ENCODE measurements at places on chromosomes 4 and X.

GRCh38 chr4:15149839-15150592, 147.7 kb downstream of the CPEB2 start:
- no peak for DNase-seq

DNA sequence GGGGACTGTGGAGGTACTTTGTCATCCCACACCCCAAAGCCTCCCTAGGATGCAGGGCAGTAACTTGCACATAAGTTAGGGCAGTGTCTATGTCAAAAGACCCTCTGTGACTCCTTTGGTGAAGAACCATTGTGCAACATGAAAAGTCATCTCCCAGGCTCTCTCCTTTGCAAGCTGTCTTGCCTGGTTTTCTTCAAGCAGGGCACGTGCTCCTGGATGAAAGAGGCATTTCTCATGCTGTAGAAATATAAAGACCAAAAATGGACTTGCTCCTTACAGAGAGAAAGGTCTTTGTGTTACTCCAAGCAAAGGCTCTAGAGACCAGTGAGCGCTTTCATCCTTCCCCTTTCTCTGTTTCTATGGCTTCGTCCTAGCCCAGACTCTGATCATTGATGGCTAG, 44.9 kb downstream of the PLAC1 start:
- DNase-seq: no peak

- no peak for DNase-seq
Observed at GRCh38 chr4:142554412-142554811, 291.7 kb downstream of the INPP4B start.

DNA sequence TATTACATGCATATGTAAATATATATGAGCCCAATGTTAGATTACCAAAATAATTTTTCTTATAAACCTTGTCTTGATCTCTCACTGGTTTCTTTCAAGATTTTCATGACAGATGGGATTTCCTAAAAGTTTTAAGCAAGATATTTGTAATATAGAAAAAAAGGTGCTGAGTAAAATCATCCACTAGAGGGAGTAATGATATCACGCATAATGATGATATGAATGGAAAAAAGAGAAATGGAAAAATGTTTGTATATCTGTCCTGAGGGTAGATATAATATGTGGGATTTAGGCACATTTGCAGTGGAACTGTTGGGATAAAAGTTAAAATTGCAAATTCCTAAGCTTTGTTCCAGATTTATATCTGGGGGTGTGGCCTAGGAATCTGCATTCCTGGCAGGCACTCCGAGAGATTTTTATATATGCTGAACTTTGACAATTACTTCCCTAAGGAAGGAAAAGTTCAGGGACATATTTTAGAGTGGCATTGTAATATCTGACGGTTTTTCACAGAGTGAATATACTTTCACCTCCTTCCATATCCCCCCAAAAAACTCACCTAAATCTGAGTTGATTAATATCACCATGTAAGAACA, 60.5 kb downstream of the TMA16 start:
- peak; percentile 7 for DNase-seq

GRCh38 chr4:158998624-158999023, 104.3 kb upstream of the RAPGEF2 start:
- DNase-seq: no peak

DNA sequence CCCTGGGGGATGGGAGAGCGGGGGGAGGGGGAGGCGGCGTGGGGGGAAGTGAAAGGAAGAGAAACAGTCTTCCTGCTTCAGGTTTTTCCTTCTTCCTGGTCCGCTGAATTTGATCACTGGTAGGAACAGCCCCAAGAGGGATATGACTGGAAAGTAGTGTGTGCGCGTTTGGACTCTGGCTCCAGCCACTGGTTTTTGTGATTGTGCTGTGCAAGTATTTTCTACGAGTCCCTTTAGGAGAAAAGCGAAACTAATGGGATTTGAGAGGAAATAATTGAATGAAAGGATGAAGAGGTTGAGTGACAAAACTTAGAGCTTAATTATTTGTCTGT, 836 bp downstream of the PRRG1 start:
- no peak for DNase-seq

GRCh38 chr4:17165286-17165685, 266.8 kb upstream of the LDB2 start:
- no peak for DNase-seq

DNA sequence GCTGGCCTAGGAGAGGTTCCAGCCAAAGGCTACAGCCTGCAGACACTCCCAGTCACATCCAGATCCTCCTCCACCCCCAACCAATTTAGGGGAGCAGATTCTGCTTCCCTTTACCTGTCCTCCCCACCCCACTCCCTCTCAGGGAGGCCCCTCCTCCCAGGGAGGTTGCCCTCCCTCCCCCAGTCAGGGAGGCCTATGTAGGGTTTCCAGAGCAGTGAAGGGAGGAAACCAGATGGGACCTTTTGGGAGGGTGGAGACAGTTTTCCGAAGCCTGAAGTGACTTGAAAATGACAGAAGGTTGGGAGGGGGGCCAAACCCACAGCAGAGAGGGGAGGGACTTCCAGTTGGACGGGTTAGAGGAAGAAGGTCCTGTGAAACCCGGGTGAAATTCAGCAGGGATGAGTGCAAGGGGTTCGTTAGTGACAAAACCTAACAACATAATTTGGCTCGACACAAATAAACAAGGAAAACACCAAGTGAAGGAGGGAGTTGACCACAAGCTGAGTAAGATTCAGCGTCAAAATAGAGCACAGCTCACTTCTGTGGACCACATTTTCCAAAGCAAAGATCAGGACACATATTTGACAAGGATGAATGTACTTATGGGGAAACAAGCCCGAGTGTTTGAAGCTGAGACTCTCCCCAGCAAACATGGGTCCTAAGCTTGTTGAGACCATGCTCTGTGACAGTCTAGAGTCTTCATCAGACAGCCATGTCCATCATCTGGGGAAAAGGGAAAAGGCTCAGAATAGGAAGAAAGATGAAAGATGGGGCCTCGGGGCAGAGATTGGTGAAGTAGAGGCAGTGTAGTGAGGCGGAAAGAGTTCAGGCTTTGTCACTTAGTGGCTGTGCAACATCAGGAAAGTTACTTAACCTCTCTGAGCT, 46.4 kb downstream of the PRPS1 start:
- no peak for DNase-seq

DNA sequence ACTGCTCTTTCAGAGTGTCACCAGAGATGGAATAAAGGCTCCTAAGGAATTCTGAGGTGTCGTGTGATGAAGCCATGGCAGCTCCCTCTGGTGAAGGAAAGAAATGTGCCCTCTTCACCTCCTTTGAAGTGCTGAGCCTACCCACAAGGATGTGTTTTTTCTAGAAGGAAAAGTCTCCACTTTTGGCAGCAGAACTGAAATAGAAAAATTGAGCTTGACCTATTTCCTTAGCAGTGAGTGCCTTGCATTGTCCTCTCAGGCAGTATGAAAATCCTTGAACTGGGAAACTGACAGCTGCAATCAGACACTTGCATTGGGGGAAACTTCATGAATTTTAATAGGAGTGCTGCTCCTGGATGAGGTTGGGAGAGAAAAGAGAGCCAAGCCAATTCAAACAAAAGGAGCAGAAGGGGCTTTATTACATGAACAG, 95.2 kb downstream of the DCLK2 start:
- no peak for DNase-seq

DNA sequence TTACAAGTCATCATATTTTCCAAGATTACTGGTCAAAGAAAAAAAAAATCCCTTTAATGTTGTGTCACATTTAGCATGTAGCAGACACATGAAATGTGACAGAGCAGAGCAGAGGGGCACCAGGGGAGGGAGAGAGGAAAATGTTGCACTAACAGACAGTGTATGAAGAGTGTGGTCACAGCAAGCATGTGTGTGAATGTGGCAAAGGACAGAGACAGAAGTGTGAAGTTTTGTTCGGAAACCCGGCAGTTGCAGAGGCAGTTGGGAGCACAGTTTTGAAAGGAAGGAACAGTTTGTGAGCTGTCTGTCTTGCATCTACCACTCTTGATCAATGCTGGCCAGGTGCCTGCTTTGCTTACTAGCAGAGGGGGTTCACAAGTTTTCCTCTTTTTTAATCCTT, 83.9 kb upstream of the MAP3K15 start:
- no peak for DNase-seq

- DNase-seq: no peak
Observed at GRCh38 chr4:145154573-145154972, 25.8 kb downstream of the OTUD4 start.

GRCh38 chrX:39759526-39760224, 338.1 kb downstream of the BCOR start:
- no peak for DNase-seq

- no peak for DNase-seq
Observed at GRCh38 chrX:20913760-20914159, 460.5 kb upstream of the CNKSR2 start.
